G401 (cell line): ENCODE measurements at places on chromosomes 4 and X.

DNA sequence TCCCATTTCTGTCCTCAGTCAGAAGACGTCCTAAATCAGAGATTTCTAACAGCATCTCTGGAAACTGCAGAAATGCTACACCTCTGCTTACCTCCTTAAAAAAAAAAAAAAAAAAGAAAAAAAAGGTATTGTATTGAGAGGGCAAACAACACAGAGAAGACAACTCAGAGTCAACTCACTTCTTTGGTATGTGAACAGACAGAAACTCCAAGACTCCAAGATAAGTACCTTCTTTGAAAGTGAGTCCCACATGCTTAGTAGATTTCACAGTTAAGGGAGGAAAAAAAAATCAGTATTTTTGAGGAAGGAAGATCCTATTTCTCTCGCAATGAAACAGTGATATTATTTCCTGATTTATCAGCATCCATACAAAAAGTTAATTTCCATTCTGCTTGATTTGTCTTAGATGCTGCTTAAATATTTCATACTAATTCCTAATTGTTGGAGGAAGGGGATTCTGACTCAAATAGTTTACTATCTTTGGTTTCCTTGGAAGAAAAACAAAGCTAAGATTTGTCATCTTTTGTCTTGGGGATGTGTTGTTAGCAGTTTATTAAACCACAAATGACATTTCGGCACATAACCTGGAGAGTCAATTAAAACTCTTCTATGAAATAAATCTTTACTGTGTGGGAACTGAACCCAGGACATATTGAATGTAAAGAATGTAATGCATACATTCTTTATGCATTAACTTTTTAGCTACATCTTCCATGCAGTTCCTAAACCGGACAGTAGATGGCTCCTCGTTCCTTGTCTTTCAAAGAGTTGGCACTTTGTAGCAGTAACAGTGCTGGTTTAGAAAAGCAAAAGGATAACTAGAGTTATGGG, 4.7 kb downstream of the RASGEF1B start:
- peak; percentile 83 for DNase-seq

- no peak for DNase-seq
Measured at GRCh38 chr4:12403175-12403574, 974.5 kb upstream of the HS3ST1 start.

- DNase-seq = no peak
Measured at GRCh38 chr4:31807036-31807435, 1086.9 kb downstream of the PCDH7 start.

DNA sequence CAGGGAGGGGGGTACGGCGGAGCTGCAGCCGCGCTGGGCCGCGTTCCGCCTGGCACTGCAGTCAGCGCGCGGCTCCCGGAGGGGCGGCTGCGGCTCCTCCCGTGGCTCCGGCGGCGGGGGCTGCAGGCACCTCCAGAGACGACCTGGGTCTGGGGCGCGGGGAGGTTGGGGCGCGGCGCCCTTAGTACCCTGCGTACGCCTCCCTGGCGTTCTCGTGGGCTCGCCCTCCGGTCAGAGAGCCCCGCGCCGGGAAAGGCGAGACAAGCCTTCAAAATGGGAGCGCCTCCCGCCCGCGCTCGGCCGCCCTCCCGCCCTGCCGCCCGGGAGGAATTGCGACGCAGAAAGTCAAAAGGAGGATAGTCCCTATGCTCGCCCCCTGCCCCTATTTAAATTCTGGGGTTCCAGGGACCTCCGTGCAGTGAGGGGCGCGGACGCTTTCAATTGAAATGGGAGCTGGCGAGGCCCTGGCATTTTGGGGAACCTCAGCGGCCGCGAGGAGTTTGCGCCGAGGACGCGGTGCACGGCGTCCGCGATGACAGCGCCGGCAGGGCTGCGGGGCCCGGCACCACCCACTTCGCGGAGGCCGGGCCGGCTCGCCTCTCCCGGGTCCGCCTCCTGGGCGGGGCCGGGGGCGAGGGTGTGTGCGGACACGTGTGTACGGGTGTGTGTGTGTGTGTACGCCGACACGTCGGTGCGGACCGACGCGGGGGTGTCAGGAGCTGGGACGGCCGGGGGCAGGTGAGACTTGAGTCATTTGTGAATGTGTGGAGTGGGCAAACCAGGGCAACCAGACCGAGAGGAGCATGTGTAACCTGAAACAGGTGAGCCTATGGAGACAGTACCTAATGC, 544 bp downstream of the HERC3 start:
- DNase-seq = peak; percentile 78

GRCh38 chr4:123102897-123103471, 180.6 kb upstream of the NUDT6 start:
- peak; percentile 51 for DNase-seq

DNA sequence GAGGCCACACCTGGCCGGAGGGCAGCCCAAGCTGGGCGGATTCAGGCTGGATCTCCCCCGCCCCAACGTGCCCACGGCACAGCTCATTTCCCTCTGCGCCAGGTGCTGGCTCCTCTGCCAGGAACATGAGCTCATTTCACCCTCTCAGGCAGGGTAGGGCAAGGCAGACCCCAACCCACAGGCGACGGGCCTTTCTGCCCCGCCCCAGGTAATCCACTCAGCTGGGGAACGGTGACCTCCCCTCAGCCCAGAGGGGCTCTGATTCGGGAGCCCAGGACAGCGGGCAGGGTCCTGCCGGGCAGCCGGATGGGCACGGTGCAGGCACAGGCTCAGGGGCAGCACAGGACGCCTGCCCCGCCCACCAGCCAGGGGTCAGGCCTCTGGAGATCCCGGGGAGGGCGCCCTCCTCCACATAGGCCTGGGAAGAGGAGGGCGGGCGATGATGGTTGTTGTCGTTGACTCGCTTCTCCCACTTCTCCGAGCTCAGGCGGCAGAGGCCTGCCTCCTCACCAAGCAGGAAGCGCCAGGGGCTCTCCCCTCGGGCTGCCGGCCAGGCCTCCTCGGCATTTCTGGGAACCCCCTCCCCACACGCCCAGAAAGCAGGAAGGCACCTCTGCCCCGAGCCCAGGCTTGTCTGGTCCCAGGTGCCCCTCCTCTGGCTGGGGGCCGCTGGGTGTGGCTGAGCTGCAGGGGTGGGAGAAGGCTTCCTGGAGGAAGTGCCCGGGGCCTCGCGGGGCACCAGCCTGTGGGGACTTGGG, 31.1 kb downstream of the TACC3 start:
- no peak for DNase-seq

DNA sequence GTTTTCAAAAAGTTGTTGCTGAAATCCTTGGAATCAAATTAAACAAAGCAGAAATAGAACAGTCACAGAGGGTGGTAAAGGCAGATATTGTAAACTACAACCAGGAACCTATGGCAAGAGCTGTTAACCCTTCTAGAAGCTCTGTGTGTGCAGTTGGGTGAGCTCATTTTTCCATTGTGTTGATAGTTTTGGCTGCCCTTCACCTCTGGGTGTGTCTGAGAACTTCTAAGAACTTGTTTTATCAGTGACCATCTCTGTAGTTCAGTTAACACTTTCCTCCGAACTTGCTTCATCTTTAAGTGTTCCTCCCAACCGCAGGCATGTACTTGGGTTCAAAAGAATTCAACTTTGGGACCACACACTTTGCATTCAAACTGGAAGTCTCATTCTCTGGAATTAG, 32.7 kb downstream of the RBMX start:
- no peak for DNase-seq

DNA sequence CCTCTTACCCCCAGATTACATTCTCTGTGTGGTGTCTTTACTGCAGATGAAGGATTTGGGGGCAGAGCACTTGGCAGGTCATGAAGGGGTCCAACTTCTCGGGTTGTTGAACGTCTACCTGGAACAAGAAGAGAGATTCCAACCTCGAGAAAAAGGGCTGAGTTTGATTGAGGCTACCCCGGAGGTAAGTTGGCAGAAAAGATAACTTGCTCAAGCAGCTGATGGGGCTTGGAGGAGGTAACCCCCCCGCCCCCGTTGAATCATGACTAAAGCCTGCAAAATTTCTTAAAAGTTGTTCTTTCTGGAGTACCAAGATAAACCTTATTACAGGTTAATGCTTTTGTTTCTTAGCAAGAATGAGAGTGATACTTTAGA, 1.5 kb downstream of the CCNG2 start:
- no peak for DNase-seq

GRCh38 chrX:35809781-35810180, 11.6 kb downstream of the MAGEB16 start:
- no peak for DNase-seq

DNA sequence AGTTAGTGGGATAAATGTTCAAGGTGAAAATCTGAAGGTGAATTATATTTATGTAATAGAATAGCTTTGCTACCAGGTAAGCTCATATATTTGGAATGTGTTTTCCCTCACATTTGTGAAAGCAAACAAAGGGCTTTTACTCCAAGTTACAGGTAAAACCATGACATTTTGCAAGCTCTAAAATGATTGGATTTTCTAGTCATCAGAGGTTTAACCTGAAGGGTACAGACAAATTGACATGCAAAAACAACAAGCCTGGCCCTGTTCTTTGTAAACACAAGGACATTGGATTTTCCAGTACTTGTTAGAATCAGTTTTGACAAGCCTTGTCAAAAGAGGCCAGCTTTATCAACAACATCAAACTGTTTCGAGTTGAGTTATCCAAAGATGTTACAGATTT, 51.7 kb downstream of the ZFX start:
- no peak for DNase-seq
